Nasal cavity respiratory epithelium epithelial cell of viscerocranial mucosa (primary cell): ENCODE measurements at places on chromosomes 3 and 15. TPM values are rescaled to one million over a fixed set of nuclear protein-coding genes. Genes with fewer than 3 reads are reported as not detected.

The PP2D1 gene
- not detected in 2 replicates for total RNA-seq

The SCN11A gene
- total RNA-seq: under 0.01 TPM in 2 replicates

The IRAK2 gene
- total RNA-seq: 10.3 and 20.1 TPM in 2 replicates

The NAALADL2 gene
- total RNA-seq: 0.34 and 2.3 TPM in 2 replicates

The FSIP1 gene
- total RNA-seq: 8.9 and 38.4 TPM in 2 replicates

The GATA2 gene
- not detected in 2 replicates for total RNA-seq

The APOD gene
- 0.34 and 3.2 TPM in 2 replicates for total RNA-seq

The AGTR1 gene
- not detected in 2 replicates for total RNA-seq

The PIF1 gene
- 0.28 and 0.34 TPM in 2 replicates for total RNA-seq

The AGBL1 gene
- total RNA-seq: not detected in 2 replicates

The ZNF660 gene
- total RNA-seq: 0.34 and 0.78 TPM in 2 replicates

The A4GNT gene
- total RNA-seq: not detected in 2 replicates

The NPAP1 gene
- under 0.01 TPM in 1 of 2 replicates, not detected in the other for total RNA-seq

The PPP1R14D gene
- not detected in 2 replicates for total RNA-seq

The PAK2 gene
- total RNA-seq: 40.7 and 136 TPM in 2 replicates

The SELENOS gene
- total RNA-seq: 82.3 and 163 TPM in 2 replicates

The SMAD6 gene
- under 0.01 and 0.64 TPM in 2 replicates for total RNA-seq

The CLDN16 gene
- total RNA-seq: 1.0 and 3.4 TPM in 2 replicates

The ST8SIA2 gene
- total RNA-seq: not detected in 2 replicates

The GPR149 gene
- total RNA-seq: not detected in 2 replicates

The UQCC5 gene
- total RNA-seq: 3.1 and 8.5 TPM in 2 replicates

The CHRNA7 gene
- 0.34 and 0.50 TPM in 2 replicates for total RNA-seq

The RPL22L1 gene
- total RNA-seq: 71.6 and 143 TPM in 2 replicates

The NLGN1 gene
- total RNA-seq: 0.36 TPM in 1 of 2 replicates, not detected in the other
